GM12864 (cell line): ENCODE measurements at places on chromosomes 16 and 17.

DNA sequence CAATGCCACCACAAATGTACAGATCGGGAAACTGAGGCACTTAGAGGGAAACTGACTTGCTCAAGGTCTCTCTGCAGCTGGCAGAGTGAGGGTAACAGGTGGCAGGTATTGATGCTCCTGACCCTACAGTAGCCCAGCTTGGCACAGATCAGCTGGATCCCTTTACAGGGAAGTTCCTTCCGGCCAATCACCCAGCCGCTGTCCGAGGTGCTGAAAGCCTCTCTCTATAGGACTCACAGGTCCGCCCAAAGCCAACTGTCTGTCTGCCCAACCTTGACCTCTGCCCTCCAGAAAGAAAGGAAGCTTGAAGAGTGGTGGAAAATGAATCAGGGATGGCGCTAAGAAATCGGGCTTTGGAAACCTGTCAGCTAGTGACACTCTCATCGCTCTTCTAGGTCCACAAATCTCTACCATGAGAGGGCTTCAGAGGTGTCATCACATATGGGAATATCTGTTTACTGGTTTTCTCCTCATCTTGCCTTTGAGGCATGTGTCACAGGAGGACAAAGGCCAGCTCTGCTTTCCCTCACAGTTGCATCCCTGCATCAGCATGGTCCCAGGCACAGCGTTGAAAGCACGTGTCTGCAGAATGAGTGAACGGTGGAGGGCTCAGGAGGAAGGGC is 246.2 kb downstream of the KATNIP start:
- no peak for DNase-seq

DNA sequence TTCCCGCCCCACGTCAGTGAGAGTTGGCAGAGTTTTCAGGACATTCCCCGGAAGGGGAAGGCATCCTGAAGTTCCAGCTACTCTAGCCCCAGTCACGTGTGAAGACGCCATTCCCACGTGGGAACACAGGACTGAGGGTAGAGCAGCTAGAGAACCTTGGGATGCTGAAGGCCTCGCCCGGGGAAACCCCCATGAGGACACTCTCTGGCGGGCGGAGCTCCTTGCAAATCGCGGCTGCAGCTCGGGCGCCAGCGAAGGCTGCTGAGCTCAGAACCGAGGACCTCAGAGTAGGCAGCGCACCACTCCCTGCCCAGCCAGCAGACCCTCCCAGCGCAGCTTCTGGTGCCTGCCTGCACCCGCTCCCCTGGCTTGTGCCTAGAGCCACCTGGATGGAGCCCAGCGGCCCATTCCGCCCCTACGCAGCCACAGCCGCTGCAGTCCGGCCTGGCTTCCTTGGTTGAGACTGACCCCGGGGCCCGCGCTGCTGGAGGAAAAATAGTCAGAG is 51.9 kb downstream of the SHCBP1 start:
- DNase-seq: no peak

- DNase-seq: no peak
Observed at GRCh38 chr17:30113213-30113612, 3.4 kb upstream of the NSRP1 start.

DNA sequence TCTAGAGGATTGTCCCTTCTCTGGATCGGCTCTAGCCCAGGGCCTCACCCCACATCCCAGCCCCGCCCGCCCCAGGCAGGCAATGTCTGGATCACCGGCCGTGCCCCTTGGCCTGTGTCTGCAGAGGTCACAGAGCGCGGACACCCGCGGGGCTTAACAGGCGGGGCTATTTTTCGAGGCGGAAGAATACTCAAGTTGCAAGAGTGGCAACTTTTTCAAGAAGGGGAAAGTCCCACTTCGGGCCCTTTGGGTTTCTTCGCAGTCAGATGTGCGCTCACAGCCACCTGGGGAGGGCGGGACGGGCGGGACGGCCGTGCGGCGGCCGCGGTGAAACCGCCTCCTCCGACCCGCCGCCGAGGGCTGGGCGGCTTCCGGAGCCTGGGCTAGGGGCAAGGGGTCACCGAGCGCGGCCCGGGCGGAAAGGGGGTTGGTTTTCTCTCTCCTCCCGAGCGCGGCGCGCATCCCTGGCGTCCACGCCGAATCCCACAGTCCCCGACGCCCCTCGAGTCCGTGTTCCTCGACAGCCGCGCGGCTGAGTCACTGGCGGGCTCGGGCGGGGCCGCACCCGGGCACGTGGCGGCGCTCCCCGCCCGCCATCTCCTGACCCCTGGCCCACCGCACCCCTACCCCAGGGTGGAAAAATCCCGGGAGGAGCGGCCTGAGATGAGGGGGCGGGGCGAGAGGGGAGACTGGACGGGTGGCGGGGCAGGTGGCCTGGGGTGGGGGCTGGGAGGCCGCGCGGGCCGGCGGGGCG is 1.2 kb upstream of the PFN1 start:
- DNase-seq: peak; percentile 89

- peak; percentile 66 for DNase-seq
Observed at GRCh38 chr17:7988750-7989178, 13.7 kb upstream of the GUCY2D start.

DNA sequence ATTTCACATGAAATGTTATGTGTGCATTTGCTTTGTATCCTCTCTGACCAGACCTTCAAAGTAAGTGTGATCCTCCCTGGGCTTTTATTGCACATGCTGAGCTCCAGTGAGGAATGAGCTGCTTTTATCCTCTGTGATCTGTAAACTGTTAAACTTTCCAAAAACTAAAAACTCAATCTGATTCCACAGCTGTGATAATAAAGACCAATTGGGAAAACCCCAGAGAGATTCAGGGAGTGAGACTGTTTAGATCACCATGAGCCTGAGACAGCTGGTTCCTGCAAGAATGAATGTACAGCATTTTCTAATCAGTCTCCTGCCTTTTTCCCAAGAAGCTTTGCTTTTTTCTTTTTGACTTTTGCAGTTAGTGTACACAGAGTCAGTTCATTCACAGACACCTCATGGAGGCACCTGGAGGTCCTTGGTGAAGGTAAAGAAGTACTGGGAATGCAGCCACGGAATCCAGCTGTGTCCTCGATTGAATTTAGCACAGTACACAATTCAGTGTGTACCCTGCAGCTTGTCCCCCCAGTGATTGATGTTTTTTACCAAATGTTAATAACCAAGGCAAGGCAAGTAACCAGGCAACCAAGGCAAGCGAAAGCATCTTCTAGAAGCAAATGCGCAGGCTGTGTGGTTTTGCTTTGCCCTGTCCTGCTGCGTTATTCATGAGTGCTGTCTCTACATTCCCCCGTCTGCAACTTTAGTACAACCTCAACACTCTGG is 182.6 kb downstream of the LGALS9B start:
- DNase-seq: no peak

GRCh38 chr17:57732062-57732461 is 13.0 kb downstream of the CCDC182 start:
- no peak for DNase-seq

GRCh38 chr16:15521758-15522509 is 87.5 kb downstream of the BMERB1 start:
- DNase-seq: no peak

DNA sequence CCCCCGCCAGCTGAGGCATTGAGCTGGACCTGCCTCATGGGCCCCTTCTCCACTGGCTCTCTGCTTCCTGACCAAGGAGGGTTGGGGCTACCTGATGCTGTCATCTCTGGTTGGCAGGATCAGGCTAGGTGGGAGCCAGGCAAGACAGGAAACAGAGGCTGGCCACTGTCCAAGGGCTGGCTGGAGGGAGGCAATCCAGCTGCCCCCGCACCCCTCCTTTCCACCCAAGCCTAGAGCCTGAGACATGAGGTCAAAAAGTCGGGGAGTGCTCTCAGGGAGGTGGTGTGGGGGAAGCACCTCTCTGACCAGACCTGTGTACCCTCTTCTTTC is 14.5 kb downstream of the NGFR start:
- DNase-seq: no peak

DNA sequence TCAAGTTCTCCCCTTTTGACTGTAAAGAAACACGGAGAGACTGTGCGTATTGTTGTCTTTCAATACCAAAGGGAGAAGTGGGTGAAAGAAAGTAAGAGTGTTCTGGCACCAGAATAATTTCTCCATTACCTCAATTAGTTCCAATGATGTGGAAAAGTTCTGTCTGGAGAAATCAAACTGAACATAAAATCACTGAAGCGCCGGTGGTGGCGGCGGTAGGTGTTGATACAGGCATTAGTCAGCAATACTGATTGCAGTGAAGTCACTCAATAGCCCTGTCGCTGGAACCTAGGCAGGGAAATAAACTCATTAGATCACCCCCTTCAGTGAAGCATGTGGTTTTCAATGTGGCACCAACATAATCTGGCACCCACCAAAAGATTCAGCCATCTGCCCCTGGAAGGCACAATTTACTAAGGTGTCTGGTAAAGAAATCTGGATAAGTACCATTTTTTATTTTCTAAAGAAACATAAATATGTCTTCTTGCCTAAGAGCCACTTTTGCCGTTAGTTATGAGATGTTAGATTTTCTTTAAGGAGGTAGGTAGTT is 274.2 kb upstream of the SOX9 start:
- DNase-seq: no peak

- DNase-seq: no peak
Observed at GRCh38 chr16:24188021-24188542, 68.1 kb upstream of the CACNG3 start.

DNA sequence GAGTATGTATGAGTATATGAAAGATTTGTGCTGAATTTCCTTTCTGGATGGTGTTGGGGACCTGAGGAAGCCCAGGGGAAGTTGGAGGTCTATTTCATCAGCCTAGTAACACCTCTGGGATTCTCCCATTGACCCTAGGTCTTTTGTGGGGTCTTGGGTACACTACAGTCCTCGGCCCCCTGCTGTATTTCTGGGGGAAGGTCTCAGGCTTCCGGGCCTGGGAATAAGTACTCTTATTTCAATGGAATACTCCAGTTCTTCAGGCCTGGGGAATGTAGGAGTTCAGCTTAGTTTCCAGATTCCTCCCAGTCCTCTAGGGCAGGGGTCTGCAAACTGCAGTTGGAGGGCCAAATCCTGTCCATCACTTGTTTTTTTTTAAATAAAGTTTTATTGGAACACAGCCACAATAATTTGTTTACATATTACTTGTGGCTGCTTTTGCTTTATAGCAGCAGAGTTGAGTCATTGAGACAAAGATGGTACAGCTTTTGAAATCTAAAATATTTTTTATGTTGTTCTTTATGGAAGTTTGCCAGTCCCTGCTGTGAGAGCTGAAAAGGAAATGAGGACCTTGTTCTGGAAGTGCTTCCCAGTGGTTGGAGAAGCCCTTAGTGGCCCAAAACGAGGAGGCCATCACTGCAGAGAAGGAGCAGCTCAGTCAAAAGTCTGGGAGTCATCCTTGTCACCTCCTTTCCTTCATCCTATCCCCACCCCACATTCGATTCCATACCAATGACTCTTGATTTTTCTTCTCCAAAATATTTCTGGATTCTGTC is 142.5 kb upstream of the HS3ST2 start:
- DNase-seq: no peak

DNA sequence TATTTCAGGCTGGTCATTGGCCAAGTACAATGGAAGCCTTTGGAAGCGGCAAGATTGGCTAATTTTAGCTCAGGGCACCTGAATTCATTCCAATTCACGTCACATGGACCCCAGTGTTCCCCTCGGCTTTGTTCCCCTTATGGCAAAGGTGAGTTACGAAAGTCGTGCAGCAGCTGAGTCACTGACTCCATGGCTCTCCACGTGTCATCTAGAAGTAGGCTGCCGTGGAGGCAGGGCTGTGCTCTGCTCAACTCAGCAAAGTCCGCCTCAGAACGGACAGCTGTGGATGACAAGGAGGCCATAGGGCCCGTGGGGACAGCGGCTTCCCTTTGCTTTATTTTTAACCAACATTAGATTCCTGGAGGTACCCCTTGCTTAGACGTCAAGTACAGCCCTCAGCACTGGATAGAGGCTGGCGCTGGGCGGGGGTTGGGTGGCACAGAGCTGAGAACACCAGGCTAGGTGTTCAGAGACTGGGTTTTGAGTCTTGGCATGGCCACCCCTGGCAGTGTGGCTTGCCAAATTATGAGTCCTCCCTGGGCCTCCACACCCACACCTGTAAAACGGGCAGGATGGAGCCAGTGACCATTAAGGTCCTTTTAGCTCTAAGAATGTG is 23.6 kb downstream of the ADAD2 start:
- DNase-seq: no peak

GRCh38 chr17:5820721-5821456 is 236.6 kb upstream of the NLRP1 start:
- no peak for DNase-seq

DNA sequence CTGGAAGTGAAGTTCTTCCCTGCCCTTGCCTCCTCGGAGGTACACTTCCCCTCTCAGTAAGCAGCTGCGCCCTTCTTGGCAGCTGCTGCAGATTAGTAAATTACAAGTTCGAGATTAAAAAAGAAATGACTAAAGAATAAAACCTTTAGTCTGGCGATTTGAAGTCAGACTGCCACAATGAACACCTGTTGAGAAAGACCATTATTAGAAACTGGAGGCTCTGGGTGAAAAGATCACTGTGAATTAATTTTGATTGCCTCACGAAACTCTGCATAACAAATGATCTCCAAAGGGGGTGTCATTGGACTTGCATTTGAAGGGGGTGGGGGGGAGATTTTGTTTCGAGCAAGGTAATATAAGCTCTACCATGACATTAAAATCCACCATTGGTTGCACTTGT is 39.3 kb downstream of the SALL1 start:
- DNase-seq: no peak

DNA sequence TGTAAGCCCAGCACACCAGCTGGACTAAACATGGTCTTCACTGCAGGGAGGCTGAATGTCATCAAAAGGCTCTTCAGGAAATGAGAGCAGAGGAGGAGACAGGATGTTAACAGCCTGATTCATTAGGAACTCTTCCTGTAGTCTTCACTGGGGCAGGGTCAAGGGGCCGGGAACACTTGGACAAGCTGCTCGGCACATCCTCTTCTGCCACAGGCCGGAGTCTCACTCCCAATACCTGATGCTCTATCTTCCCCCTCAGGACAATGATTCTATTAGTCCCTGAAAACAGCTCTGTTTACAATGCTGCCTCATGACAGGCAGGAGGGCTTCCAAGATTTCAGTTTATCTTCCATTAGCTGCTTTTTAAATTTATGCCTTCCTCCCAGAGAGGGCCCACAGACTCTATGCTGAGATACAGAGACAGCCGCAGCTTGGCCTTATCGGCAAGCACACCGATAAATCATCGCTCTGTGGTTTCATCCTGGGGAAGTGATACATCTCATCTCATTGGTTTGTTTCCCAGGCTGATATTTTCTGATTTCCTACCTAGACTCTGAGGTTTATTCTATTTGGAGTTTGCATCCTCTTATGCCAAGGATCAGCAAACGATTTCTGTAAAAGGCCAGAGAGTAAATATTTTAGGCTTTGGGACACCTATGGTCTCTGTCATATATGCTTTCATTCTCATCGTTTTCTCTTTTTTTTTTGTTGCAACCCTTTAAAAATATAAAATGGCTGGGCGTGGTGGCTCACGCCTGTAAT is 214.0 kb upstream of the ASIC2 start:
- no peak for DNase-seq

- DNase-seq: peak; percentile 89
Observed at GRCh38 chr16:66524601-66525164, 25.2 kb downstream of the TK2 start.
